ENCODE measurements at places on chromosomes 1 and 21. TPM values are rescaled to one million over a fixed set of nuclear protein-coding genes. Genes with fewer than 3 reads are reported as not detected.

DNA sequence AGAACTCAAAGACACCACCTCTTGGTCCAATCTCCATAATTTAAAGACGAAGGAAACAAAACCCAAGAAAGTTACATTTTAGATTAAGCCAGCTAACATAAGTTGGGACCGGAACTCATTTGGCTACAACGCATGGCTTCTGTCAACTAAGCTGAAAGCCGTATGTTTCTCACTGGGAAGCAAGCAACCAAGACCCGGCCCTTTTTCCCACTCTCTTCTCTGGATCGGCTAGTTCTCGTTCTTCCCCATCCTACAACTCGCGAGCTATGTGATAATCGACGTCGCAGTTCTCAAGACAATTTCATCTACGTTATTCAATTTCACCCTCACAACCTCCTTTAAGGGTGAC is 601 bp downstream of the CCT8 start:
- peak; percentile 8 for DNase-seq

GRCh38 chr1:69328186-69328585 is 239.5 kb upstream of the LRRC7 start:
- no peak for DNase-seq

GRCh38 chr1:204684571-204685235 is 835 bp downstream of the LRRN2 start:
- DNase-seq = no peak

DNA sequence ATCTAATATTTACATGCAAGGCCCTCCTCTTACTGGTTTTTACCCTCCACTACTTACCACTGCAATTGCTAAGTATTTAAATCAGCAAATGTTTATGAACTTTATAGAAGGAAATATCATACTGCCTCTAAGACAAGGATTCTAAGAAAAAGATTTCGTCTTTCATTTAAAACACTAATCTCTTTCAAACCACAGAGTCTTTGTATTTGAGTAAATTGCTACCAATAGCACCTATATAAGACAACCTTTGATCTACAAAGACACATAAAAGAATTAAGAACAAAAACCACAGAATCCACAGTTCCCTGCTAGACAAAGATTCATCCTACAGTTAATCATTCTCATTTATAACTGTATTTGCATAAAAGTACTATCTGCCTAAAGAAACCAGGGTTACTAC is 37.6 kb downstream of the RNF115 start:
- DNase-seq = no peak

The CELA2B gene
- total RNA-seq = not detected

All from HT1080 (cell line).